A549 treated with RU486 at 1 μM for 4 hours (cell line): ENCODE measurements at places on chromosomes 12 and 14. TPM values are rescaled to one million over a fixed set of nuclear protein-coding genes. Genes with fewer than 3 reads are reported as not detected.

CCDC177 gene
- total RNA-seq = not detected in 5 replicates

PITPNM2 gene
- 11.7 to 20.3 TPM (median 16.9 TPM) in 5 replicates for total RNA-seq

CLEC4E gene
- total RNA-seq = 0.18 to 0.26 TPM in 2 of 5 replicates, not detected in the others

SOX5 gene
- total RNA-seq = not detected in 5 replicates

KRT3 gene
- total RNA-seq = 0.05 to 0.08 TPM (median 0.07 TPM) in 3 of 5 replicates, not detected in the others

SPIC gene
- not detected in 5 replicates for total RNA-seq

MYO1H gene
- total RNA-seq = not detected in 5 replicates

SDR9C7 gene
- total RNA-seq = not detected in 5 replicates

SLC38A2 gene
- 49.0 to 123 TPM (median 113 TPM) in 5 replicates for total RNA-seq

RASSF8 gene
- 6.4 to 11.2 TPM (median 9.7 TPM) in 5 replicates for total RNA-seq
